ENCODE measurements at places on chromosomes 3 and 15.

DNA sequence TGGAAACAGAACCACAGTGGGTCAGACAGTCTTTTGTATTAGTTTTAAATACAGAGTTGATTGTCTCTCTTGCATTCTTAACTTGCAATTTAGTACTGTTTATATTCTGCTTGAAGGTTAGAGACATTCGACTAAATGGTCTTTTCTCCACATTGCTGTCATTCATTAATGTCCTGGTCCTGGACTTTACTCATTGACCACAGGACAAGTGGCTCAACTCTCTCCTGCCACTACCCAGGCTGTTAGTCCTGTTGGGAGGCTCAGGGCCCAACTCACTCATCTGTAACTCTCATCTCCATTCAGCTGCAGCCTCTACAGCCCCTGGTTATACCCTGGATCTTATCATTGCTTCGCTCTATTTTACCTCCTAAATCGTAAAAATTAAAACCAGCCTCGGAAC is 427.4 kb downstream of the LPP start:
- DNase-seq: no peak

DNA sequence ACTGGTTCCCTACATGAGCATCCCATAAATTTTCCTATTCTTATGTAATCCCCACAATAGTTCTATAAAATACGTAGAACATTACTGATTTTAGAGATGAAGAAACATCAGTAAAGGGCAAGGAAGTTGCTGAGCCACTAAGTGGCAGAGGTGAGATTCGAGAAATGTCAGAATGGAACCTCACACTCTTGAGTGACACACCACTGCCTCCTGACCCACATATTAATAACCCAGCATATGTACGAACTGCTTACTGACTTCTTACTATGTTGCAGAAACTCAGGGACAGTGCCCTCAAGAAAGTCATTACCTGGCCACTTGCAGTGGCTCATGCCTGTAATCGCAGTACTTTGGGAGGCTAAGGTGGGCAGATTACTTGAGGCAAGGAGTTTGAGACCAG is 1022.4 kb downstream of the FHIT start:
- no peak for DNase-seq

GRCh38 chr3:104768886-104769285 is 597.8 kb upstream of the ALCAM start:
- DNase-seq: no peak

GRCh38 chr3:11379238-11379823 is 107.1 kb downstream of the ATG7 start:
- no peak for DNase-seq

- DNase-seq: no peak
These were observed 138.0 kb upstream of the RAD18 start for GRCh38 chr3:9101286-9101685.

DNA sequence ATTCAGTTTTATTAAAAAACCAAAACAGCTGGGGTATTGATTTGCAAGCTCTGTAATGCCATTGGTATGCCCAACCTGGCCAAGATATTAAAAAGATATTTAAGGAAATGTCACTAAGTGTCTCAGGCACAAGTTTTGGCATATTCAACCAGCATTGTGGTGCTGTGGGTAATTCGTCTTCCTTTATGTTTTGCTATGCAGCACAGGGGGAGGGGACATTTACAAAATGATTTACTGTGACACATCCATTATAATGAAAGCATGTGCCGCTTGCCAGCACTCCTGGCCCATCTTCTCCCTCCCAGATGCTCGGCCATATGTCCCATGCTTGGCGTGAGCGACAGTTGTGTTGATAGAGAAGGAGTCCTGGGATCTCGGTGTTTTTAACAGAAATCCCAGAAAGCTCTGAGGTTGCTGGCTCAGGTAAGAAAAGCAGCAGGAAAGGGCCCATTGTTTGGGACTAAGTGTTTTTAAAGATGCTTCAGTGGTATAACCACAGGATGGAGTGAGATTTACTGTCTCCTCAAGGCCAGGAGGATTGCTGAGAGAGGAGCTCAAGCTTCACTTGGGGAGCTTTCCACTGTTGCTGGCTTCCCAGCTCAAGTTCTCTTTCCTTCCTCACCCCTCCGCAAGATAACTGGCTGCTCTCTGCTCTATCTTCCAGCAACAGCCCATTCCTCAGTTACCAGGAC is 158.2 kb upstream of the TSC22D2 start:
- no peak for DNase-seq

DNA sequence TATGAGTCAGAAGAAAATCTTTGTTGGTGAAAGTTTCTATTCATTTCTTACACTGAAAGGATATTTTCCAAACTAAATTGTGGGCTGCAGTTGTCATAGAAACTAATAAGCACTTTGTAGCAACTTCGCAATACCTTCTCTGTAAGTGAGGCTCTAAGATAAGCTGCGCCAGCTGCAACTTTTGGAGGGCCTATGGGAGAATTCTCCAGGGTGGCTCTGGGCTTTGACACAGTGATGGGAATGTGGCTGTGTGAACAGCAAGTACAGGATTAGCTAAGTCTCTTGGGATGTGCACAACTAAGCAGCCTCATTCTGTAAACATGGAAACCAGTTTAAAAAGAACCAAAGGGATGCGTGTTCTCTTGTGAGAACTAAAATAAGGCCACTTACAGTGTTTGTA is 124.6 kb upstream of the SGO1 start:
- no peak for DNase-seq

- DNase-seq: no peak
These were observed 26.6 kb downstream of the GABRA5 start for GRCh38 chr15:26893351-26894065.

GRCh38 chr3:98732286-98733052 is 30.7 kb upstream of the ST3GAL6 start:
- DNase-seq: no peak

GRCh38 chr3:121809249-121809648 is 25.6 kb downstream of the IQCB1 start:
- DNase-seq: no peak

GRCh38 chr15:51318382-51319150 is 19.8 kb downstream of the CYP19A1 start:
- DNase-seq: no peak

DNA sequence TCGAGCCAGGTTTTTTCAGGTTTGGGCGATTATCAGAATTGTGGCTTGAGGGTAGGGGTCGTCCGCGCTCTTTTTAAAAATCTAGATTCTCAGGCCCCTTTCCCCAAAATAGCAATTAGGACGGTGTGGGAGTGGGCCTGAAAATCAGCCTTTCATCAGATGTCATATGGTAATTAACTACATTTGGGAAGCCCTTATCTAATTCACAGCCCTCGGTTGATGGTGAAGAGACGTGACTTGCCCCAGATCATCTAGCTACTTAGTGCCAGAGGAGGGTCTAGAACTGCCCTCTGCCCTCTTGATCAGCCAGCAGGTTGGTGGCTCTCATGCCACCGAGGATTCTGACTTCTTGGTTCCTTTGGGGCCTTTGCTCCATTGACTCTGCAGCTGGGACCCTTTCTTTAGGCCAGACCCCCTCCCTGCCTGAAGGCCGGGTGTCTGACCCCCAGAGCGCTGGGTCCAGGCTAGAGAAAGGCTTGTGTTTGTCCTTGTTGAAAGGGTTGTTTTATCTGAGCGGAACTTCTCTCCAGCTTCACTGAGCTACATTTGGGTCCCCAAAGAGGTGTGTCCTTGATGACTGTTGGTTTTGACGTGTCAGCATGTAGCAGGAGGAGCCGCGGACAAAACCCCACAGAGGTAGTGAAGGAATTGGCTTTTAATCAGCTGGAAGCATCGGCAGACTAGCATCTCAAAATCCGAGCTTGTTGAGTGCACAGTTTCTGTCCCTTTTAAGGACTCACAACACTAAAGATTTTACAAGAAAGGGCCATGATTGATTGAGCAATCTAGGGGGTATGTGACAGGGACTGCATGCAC is 857 bp downstream of the AEN start:
- no peak for DNase-seq

GRCh38 chr3:172194702-172195406 is 155.5 kb downstream of the FNDC3B start:
- DNase-seq: no peak

DNA sequence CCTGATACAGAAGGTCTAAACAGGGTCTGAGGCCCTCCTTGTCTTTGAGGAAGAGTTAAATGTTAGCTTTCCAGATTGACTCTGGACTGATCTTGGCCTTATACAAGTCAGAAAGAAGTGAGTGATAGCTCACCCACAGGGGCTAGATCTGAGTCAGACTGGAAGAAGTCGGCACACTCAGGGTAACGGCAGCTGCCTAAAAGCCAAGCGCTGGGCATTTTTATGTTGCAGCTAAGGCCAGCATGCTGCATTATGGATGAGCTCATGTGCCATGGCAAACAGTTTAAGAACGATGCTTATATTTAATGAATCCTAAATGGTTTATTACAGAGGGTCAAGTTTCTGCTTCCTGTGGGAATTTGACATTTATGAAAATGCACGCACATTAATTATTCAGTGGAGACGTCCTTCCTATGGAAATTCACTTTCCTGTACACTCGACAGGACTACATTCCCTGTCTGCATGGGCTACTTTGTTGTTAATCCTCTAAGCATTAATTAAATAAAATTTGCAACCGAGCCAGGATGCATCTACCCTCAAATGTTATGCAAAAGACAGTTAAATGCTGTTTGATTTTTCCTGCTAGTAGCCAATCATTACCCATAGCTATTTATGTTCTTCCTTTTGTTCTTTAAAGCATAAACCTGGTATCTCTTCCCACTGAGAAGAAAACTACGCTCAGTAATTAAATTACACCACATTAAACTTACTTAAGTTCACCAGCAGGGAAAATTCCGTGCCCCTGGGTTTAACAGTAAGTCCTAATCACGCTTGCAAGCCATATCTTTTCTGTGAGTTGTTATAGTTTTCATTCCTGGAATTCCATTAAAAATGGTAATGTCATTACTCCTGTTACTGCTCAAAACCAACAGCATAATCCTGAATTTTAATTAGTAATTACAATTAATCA is 762.7 kb upstream of the CFAP20DC start:
- no peak for DNase-seq

- no peak for DNase-seq
These were observed 27.9 kb downstream of the SEMA7A start for GRCh38 chr15:74405823-74406222.

- no peak for DNase-seq
These were observed 24.7 kb upstream of the DUSP7 start for GRCh38 chr3:52080830-52081719.

DNA sequence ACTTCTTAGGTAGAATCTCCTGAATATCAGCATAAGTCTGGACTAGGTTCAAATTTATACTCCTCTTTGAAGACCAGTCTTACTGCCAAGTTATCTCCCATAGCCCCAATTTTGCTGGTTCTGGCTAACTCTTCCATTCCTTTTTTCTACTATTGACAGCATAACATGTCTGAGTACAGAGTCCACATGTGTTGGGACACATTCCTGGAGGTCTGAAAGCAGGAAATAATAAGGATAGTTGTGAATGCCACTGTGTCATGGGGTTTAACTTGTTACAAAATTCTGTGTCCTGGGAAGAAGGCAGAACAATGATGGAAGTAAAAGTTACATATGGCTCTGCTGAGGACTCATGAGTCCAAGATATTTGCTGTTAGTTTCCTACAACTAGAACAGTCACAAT is 57.4 kb upstream of the ZBTB20 start:
- no peak for DNase-seq

DNA sequence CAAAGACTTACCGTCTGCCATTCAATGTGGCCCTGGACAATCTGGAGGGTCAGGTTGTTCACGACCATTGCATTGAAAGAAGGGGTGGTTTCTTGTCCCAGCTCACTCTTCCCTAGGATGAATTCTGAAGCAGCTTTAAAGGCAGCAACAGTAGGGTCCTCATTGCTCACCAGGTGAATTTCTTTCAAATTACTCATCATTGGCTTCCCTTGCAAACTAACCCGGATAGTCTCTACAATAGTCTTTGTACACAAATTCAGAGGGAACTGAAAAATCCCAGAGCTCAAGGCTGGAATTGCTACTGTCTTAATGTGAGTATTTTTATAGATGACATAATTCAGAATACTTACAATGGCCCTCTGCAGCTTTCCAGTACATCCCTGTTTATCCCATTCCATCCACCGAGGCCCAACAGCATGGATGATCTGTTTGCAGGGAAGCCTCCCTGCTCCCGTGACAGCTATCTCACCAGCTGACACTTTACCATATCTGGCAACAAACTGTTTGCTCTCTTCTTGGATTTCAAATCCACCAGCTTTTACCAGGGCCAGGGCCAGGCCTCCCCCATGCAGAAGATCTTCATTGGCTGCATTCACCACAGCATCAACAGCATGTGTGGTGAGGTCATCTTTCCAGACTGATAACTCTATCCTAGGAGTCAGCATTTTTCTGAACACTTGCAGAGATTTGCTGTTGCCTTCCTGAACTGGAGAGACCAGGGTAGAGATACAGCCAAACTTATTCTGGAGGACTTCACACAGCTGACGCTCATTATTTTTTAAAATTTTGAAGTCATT is 8.6 kb downstream of the PARP9 start:
- no peak for DNase-seq

GRCh38 chr3:13714251-13714916 is 165.5 kb downstream of the FBLN2 start:
- DNase-seq: no peak

DNA sequence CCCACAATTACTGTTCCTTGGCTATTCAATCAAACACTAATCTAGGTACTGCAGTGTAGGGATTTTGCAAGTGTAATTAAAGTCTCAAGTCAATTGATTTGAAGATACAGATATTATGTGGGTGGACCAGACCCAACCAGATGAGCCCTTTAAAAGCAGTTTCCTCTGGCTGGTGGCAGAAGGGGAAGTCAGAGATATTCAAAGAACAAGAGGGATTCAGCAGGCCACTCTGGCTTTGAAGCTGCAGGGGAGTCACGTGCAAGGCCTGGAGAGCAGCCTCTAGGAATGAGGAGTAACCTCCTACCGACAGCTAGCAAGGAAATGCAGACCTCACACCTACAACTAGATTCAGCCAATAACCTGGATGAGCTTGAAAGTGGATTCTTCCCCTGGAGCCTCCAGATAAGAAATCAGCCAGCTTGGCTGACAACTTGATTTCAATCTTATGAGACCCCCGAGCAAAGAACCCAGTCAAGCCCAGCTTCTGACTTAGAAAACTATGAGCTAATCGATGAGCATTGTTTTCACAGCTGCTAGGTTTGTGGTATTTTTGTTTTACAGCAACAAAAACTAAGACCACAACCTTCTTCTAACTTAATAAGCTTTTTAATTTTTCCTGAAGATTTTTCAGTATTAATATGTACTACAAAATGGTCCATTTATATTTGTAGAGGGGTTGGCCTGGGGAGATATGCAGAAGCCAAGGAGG is 13.4 kb downstream of the HACD2 start:
- DNase-seq: no peak

DNA sequence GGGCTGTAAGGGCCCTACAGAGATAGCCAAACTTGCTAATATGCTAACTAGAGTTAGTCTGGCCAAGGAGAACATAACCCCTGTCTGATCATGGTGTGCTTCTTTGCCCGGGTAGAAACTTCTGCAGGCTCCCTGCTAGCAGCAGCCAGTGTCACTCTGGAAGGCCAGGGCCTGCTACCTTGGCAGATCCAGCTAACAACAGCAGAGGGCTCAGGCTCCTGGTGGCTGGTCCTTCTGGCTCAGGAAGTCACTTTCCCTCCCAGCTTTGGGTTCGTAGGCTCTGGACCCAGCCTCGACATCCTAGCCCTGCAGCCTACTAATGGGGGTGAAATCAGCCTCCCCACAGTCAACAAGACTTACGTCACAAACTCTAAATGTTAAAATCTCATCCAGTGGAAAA is 373.7 kb upstream of the RGMA start:
- no peak for DNase-seq

GRCh38 chr3:197836244-197836643 is 45.2 kb downstream of the LRCH3 start:
- no peak for DNase-seq

- DNase-seq: no peak
These were observed 156.3 kb downstream of the MEX3B start for GRCh38 chr15:81889485-81889881.

- no peak for DNase-seq
These were observed 37.5 kb upstream of the IQSEC1 start for GRCh38 chr3:13110678-13111116.
